ENCODE measurements at places on chromosomes 1 and 21.

GRCh38 chr1:172909606-172910326 is 141.0 kb downstream of the TNFSF18 start:
- peak; percentile 74 for DNase-seq

GRCh38 chr1:155176544-155177071 is 3.0 kb downstream of the TRIM46 start:
- peak; percentile 88 for DNase-seq

- DNase-seq: no peak
These were observed 11.4 kb upstream of the KLHL12 start for GRCh38 chr1:202938287-202938925.

DNA sequence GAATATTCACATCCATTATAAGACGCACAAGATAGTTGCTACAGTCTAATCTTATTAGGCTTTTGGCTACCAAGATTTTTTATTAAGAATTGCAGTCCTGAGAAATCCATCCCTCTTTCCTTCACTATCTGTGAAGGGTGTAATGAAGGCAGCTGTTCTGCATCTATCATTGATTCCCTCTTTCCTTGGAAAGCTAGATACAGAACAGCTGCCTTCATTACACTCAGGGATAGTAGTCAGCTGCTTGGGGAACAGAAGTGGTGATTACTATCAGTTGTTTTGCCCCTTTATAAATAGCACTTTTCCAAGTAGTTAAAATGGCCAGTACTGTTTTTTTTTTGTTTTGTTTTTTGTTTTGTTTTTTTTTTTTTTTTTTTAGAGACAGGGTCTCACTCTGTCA is 70.2 kb downstream of the IARS2 start:
- DNase-seq: no peak

GRCh38 chr1:198935306-198935921 is 296.6 kb downstream of the PTPRC start:
- DNase-seq: peak; percentile 98

Data from astrocyte of the hippocampus (primary cell).